IMR-90 (cell line): ENCODE measurements at places on chromosomes 11 and 22. TPM values are rescaled to one million over a fixed set of nuclear protein-coding genes. Genes with fewer than 3 reads are reported as not detected.

DNA sequence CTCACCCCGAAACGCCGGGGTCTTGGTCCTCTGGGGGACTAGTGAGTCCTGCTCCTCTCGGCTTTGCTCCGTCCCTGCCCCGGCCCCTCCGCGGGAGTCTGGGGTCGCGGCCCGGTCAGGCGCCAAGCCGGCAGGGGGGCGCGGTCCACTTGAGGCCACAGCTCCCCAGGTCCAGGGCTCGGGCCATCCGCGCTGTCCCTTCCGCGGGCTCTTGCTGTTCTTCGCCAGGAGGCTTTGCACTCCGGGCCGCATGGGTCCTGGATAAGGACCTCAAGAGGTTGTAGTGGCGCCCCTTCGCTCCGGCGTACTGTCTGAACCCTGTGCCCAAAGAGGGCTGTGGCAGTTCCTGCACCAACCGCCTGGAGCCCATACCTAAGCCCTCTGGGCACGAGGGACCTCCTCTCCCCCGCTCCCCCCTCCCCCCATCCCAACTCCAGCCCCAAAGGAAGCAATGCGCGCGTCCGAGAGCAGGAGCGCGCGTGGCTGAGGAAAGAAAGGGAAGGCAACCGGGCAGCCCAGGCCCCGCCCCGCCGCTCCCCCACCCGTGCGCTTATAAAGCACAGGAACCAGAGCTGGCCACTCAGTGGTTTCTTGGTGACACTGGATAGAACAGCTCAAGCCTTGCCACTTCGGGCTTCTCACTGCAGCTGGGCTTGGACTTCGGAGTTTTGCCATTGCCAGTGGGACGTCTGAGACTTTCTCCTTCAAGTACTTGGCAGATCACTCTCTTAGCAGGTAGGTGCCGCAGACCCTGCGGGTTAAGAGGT is at the start of gene ADM:
Gene ADM (plus strand): TSS at position 579 of the 767 bp plus-strand sequence. CDS start 628 bp downstream, outside the sequence.
- H3K27ac ChIP-seq: peak within 1 kb of the TSS; percentile 100
- peak; percentile 93 for DNase-seq
- peaks cover 22% of the 10 kb centered on the region for H3K36me3 ChIP-seq
- peaks cover 10% of the 10 kb centered on the region for H3K4me1 ChIP-seq

GRCh38 chr11:12537778-12538401 is 136.3 kb upstream of the TEAD1 start:
- no peaks in the 10 kb centered on the region for H3K27me3 ChIP-seq
- H3K4me1 ChIP-seq: peaks cover 40% of the 10 kb centered on the region
- peak overlapping the region; percentile 48; the same call in 1 of the 2 replicates for H3K27ac ChIP-seq
- peaks cover 3% of the 10 kb centered on the region; the same call in 1 of the 2 replicates for H3K36me3 ChIP-seq

DNA sequence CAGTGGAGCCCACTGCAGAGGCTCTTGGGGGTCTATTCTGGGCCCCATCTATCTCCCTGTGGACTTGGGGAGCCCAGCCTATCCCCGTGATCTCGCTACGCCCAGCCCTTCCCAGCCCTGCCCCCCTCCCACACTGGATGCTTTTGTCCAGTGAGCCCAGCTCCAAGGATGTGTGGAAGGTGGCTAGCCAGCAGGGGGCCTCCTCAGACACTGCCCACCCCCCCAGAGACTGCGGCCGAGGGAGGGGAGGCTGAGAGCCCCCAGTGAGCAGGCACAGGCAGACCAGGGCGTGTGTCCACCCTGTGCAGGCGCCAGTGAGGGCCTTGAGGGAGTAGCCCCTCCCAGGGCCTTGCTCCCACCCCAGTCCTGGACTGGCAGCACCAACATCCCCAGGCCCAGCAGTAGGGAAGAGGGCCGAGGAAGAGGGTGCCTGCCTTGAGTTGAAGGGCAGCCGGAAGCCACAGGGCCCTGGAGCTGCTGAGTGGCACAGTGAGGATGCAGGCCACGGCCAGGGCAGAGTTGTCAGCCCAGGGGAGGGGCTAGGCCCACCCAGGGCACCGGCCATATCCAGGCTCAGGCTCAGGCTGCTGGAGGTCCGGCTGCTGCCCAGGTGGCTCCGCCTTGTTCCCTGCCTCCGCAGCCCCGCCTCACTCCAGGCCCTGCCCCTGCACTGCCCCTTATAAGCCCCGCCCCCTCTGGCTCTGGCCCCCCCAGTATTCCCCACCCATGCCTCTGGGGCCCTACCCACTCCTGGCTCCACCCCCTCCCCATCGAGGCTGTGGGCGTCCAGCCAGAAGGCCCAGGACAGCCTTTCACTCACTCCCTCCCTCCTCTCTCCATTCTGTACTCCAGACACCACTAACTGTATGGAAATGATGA is 28.0 kb downstream of the MOB2 start:
- H3K36me3 ChIP-seq: no peaks in the 10 kb centered on the region
- no peak overlapping the region for H3K4me3 ChIP-seq
- no peak overlapping the region for H3K27ac ChIP-seq

DNA sequence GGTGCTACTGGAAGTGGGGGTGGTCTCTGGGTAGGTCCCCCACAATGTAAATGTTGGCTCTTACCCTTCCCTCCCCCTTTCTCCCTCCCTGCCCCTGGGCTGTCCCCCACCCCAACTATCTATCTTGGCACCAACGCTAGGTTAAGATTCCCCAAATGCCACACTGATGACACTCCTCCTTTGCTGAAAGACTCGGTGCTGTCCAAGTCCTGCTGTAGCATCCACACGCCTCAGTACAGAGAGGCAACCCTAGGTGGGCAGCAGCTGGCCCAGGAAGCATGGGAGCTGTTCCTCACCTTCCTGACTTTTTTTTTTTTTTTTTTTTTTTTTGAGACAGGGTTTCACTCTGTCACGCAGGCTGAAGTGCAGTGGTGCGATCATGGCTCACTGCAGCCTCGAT is 3.4 kb upstream of the KCTD17 start:
- no peak overlapping the region for H3K27ac ChIP-seq
- peaks cover 2% of the 10 kb centered on the region; the same call in 1 of the 2 replicates for H3K27me3 ChIP-seq
- H3K4me3 ChIP-seq: no peak overlapping the region
- peak; percentile 31 for DNase-seq

DNA sequence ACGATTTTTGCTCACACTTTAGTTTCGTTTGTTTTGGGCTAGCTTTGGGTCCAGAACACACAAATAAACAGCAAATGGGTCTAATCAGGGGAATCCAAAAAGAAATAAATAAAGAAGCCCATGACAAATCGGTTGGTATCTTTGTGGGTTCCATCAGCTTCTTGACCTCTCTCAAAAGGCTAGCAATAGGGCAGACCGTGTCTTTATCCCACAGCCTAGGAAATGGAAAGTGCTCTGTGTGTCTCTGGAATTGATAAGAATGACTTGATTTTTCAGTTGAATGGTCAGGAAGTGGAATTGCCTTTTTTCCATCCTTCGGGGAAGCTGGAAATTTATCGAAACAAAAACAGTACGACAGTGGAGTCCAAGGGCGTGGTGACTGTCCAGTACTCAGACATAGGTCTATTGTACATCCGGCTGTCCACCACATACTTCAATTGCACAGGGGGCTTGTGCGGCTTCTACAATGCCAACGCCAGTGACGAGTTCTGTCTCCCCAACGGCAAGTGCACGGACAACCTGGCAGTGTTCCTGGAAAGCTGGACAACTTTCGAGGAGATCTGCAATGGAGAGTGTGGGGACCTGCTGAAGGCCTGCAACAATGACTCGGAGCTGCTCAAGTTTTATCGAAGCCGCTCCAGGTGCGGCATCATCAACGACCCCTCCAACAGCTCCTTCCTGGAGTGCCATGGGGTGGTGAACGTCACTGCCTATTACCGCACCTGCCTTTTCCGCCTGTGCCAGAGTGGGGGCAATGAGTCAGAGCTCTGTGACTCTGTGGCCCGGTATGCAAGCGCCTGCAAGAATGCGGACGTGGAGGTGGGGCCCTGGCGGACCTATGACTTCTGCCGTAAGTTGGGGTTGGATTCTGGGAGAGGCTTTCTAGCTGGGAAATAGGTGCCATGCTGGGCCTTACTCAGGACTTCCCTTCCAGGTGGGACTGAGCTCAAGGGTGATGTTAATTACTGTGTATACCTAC is 28.6 kb downstream of the TECTA start:
- no peak overlapping the region for H3K4me3 ChIP-seq
- no peaks in the 10 kb centered on the region for H3K4me1 ChIP-seq
- peaks cover 3% of the 10 kb centered on the region; the same call in 1 of the 2 replicates for H3K27me3 ChIP-seq
- H3K27ac ChIP-seq: no peak overlapping the region
- no peak for DNase-seq
- no peaks in the 10 kb centered on the region for H3K36me3 ChIP-seq

GRCh38 chr11:33063326-33063881 is 24.0 kb downstream of the TCP11L1 start:
- H3K27ac ChIP-seq: no peak overlapping the region
- no peak overlapping the region for H3K4me3 ChIP-seq
- DNase-seq: peak; percentile 77
- peaks cover 7% of the 10 kb centered on the region; the same call in 1 of the 2 replicates for H3K4me1 ChIP-seq

GRCh38 chr11:117548876-117549275 is 221.2 kb downstream of the CEP164 start:
- H3K4me3 ChIP-seq: no peak overlapping the region
- no peak overlapping the region for H3K27ac ChIP-seq
- peaks cover 9% of the 10 kb centered on the region for H3K27me3 ChIP-seq

DNA sequence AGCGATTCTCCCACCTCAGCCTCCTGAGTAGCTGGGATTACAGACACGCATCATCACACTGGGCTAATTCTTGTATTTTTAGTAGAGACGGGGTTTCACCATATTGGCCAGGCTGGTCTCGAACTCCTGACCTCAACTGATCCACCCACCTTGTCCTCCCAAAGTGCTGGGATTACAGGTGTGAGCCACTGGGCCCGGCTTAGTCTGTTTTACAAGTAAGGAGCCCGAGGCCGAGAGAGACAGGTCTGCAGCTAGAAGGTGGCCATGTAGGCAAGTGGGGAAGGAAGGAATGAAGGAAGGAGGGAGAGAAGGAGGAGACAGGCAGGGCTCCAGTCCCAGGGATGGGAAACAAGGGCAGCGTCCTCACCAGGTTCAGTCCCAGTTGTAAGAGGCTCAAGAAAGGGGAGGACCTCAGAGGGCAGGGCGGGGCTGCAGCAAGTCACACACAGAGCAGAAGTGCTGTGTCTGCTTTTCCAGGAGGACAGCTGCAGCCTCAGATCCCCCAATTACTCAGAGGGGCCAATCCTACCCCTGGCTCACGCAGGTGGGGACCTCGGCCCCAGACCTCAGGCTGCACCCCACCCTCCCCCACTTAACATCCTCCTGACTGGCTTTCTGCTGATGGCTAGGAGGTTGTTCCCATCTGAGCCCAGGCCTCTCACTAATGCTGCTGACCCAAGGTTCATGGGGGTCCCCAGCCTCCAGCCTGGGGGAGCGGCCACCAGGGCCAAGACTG is 53.8 kb upstream of the PRR5 start:
- peak overlapping the region; percentile 95 for H3K27ac ChIP-seq
- peaks cover 12% of the 10 kb centered on the region for H3K4me1 ChIP-seq
- H3K27me3 ChIP-seq: 0 out of 2 replicates have a peak, but pooled peaks cover 2% of the 10 kb centered on the region
- H3K36me3 ChIP-seq: no peaks in the 10 kb centered on the region
- H3K4me3 ChIP-seq: no peak overlapping the region

DNA sequence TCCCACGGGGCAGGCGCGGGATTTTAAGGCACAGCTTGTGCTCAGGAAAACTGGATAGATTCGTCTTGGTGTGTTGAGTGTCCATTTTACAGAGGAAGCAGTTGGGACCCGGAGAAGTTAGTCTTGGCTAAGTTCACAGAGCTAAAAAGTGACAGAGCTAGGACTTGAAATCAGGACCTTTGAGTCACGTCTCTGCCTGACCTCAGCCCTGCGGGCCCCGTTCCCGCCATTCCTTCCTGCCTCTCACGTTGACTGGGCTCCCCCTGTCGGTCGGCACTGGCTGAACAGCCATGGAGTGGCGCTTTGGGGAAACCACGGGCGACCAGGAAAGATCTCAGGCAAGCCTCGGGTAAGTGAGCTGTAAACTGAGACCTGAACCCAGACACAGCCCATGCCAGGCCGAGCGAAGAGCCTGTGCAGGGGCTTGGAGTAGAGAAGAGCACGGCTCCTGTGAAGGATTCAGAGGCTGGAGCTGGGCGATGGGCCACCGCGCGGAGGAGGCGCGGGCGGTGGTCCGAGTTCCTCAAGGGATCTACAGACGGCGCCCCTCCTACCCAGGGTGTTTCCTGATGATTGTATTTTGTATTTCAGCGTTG is 54.1 kb downstream of the WNT11 start:
- DNase-seq: peak; percentile 65
- H3K27ac ChIP-seq: no peak overlapping the region
- no peaks in the 10 kb centered on the region for H3K36me3 ChIP-seq
- peaks cover 10% of the 10 kb centered on the region; the same call in 1 of the 2 replicates for H3K27me3 ChIP-seq
- H3K4me3 ChIP-seq: no peak overlapping the region

- DNase-seq: no peak
- H3K27ac ChIP-seq: no peak overlapping the region
- H3K27me3 ChIP-seq: no peaks in the 10 kb centered on the region
- H3K4me1 ChIP-seq: no peaks in the 10 kb centered on the region
Observed at GRCh38 chr22:25816522-25817059, 74.6 kb downstream of the MYO18B start.

The BEST1 gene
- 0.83 and 0.90 TPM in 2 replicates for total RNA-seq

The MMP3 gene
- total RNA-seq: under 0.01 and 0.28 TPM in 2 replicates

The THAP12 gene
- total RNA-seq: 25.1 and 48.3 TPM in 2 replicates

The IGSF9B gene
- under 0.01 TPM in 1 of 2 replicates, not detected in the other for total RNA-seq

The MPPED2 gene
- total RNA-seq: not detected in 2 replicates
